NCI-H1930 (cell line): ENCODE measurements at places on chromosomes 16 and 17.
A peak's percentile ranks its signal among the peaks of the same experiment; 100 is the strongest.

- no peak for DNase-seq
Observed at GRCh38 chr16:70634861-70635260, 11.5 kb upstream of the IL34 start.

DNA sequence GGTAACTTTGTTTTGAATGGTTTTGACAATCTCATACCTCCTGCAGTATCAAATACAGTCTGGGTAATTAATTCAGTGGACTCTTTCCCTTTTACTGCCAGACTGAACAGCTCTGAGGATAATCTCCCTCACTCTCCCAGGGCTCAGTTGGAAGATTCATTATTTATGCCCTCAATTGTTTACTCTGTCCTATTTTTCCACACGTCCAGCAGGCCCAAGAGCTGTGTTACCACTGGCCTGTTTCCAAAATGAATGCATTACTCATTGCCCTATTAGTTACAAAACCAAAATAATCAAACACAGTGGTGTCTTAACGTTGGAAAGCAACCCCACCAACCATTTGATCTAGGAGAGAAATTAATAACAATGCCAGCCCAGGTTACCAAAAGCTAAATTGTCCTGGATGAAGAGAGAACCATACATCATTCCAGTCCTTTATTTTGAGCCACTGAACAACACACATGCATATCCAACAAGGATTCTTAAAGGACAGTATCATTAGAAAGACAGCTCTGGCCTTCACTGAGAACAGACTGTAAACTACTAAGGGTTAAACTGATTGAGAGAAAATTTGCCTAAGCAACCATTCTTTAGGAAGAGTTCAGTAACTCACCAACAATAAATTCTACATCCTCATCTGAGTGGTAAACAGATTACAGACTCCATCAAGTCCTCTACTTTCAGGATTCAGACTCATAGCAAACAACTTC lies 34.5 kb downstream of the FAM222B start:
- DNase-seq = no peak

GRCh38 chr17:82321947-82322466 lies 4.6 kb upstream of the CD7 start:
- no peak for DNase-seq

GRCh38 chr17:80423536-80424225 lies 8.7 kb downstream of the ENDOV start:
- no peak for DNase-seq

DNA sequence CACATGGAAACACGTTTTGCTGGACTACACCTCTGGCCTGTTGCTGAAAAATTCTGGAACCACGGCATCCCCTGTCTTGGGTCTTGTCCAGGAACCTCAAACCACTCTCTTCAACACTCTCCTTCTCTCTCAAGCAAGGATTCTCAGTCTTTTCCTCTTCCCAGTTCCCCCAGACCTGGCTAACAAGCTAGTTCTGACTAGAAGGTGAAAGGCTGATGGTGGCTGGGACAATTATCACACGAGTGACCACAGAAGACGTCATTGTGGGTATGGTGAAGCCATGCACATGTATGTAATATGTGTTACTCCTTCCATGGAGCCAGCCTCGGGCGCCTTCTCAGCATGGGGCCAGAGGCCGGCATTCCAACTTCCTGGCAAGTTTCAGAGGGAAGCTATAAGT lies 123.0 kb downstream of the CDYL2 start:
- no peak for DNase-seq

GRCh38 chr17:73822371-73822770 lies 178.1 kb upstream of the SDK2 start:
- no peak for DNase-seq

DNA sequence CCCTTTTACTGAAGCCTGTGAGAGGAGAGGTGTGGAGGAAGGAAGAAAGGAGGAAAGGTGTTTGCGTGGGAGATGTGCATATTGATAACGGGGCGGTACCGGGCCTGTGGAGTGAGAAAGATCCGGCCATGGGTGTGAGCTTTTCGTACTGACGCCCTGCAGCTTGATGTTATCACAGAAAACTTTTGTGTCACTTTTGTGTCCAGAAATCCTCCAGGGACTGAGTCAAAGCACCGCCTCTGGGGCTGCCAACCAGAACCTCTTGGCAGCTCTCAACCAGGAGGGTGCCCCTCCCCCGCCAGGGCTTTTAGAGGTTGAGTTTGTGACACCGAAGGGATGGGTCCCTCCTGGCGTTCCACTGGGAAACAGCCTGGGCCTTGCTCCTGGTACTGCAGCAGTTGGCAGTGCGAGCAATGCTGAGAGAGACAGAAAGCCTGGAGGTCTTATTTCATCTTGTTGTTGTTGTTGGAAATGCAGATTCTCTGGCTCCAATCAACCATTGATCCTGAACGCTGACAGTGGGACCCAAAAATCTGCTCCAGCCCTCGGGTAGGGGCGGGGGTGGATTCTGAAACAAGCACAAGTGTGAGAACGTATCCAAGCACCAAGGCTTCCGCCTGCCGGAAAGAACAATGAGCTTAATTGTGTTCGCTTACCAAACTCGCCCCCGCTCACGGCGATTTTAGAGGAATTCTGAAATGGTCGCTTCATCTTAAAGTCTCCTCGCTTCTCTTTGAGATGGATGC lies 65.0 kb downstream of the CRISPLD2 start:
- DNase-seq = no peak

- no peak for DNase-seq
Observed at GRCh38 chr17:44956998-44957981, 9.7 kb upstream of the KIF18B start.

DNA sequence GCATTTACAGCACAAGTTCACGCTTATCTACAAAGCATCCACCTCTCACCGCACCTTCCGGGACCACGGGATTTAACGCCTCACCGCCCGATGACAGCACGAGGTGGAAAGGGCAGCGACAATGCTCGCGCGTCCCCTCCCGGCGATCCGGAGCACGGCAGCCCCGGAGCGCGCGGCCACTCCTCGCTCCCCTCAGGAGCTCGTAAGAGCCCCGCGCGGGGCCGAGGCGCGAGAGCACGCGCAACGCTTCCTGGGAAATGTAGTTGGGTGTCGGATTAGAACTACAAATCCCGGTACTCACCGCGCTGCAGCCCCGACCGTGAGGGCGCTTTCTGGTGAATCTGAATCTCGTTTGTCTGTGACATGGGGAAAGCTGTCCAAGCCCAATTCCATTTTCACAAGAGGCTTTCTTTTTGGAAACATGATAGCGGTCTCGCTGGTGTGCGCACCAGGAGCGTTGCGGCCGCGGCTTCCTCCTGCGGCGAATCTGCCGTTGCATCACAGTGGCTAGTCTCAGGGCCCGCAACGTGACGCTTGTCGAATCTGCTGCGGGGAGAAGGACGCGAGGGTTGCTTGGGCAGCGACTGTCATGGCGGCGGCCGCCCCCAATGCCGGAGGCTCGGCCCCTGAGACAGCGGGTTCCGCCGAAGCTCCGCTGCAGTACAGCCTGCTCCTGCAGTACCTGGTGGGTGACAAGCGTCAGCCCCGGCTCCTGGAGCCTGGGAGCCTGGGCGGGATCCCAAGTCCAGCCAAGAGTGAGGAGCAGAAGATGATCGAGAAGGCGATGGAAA lies at the start of gene TIMM22:
Gene TIMM22 (plus strand): TSS at position 576 of the 791 bp plus-strand sequence. CDS start 14 bp downstream, at position 590.
- peak; percentile 98 for DNase-seq

DNA sequence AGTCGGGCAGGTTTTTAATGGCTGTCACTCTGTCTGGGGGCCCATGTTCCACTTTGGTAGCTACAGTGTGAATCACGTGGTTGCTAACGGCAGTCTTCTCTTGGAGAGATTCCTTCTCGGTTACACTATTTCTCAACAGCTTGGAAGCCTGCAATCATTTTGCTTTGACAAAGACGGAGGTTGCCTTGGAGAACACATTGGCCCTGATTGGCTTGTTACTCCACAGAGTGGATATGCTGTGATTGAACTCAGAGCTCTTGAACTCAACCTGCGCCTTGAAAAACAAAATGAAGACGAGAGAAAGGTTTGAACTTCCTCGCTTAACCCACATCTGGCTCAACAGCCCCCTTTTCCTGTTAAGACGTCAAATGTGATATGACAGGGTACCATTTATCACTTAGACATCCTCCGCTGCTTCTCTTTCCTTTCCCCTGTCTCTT lies 218.9 kb downstream of the MAF start:
- no peak for DNase-seq

- DNase-seq = no peak
Observed at GRCh38 chr17:60443713-60444112, 21.4 kb downstream of the CHCT1 start.

DNA sequence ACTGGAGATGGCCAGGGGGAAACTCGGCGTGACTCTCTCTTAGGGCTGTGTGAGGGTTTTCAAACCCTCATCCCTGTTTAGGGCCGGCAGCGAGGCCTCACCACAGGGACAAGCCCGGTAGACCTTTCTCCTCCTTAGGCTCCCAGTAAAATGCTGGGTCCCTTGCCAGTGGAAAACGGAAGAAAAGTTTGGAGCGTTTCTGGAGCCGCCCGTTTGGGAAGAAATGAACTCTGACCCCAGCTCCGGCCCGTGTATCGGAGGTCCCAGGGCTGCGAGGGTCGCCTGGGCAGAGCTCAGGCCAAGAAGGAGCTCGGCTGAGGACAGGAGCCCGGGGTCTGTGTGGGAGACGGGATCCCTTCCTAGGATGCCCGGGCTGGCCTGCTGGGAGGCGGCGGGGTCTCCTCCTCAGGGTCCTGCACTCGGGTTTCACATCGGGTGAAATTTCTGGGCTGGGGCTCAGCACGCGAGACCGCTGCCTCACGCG lies 23.2 kb downstream of the ZNF213 start:
- DNase-seq = no peak

GRCh38 chr16:4678596-4678995 lies 14.8 kb upstream of the NUDT16L1 start:
- DNase-seq = no peak

DNA sequence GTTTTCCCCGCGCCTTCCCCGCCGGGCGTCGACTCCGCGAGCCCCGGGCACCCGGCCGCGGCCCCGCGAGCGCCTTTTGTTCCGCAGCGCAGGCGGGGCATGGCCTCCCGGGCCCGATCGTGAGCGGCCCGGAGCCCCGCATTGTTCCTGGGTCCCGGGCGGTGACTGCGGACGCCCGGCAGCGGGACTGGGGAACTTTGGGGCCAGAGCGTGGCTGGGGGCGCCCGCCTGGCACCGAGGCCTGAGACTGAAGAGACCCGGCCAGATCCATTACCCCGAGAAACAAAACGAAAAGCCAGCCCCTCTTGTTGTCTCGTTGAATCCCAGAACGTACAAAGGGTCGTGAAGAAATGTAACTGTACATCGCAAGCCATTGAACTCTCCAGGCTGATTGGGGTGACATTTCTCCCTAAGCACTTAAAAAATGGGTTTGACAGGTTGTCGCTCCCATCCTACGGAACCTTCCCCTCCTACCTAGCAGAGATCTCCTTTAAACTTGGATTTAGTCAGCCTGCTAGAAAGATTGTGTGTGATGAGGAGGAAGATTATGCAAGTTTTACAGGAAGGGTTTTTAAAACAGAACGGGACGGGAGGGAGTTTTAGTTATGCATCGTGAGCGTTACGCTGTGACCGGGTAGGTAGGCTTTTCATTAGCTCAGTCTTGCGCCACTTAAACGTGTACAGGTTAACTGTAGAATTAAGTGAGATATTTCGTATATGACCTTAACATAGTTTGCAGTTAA lies 825 bp downstream of the METTL9 start:
- no peak for DNase-seq

DNA sequence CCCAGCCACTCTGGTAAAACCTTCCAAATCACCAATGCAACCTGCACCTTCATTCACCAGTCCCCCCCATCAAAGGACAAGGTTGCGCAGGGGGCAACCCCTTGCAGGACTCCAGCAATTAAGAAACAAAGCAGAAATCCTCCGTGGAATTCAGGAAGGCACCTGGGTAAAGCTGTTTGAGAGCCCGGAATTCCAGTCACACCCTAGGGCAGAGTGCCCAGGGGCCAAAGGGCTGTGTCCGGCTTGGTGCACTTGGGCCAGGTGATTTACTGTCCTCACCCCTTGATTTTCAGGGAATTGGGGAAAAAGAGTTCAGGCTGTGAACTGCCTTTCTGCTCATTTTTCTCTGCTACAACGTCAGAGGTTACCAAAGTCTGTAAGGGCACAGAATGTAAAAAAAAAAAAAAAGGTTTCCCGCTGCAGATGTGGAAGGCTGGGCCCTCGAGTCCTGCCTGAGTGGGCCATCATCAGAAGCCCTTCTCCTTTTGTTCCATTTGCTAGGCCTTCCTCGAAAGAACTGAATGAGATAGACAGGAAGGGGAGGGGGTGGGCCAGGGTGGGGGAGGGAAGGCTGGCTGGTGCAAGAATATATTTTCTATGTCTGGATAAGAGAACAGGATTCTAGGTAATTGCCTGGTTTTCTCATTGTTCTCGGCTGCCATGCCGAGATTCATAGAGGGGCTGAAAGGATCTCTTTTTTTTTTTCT lies 266.5 kb upstream of the PSMD7 start:
- DNase-seq = no peak

GRCh38 chr17:28282596-28282995 lies 36.4 kb upstream of the TMEM97 start:
- no peak for DNase-seq

GRCh38 chr17:55452139-55452790 lies 30.6 kb upstream of the MMD start:
- DNase-seq = no peak

GRCh38 chr17:81323411-81323868 lies 28.3 kb upstream of the SLC38A10 start:
- DNase-seq = no peak

- DNase-seq = no peak
Observed at GRCh38 chr17:236641-237405, 55.4 kb upstream of the DOC2B start.

DNA sequence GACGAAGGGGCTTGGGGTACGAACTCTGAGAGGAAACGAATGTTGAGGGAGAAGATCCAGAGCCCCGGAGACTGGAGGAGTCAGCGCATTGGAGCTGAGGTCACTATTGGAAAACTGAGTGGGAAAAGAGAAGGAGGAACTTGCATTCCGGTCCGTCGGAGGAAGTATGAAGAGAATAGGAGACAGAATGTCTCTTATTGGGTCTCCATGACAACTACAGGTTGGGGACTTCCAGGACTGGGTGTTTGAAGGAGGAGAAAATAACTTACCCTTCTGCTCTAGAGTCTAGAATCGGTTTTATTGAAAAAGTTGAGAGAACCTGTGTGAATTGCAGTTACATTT lies 537 bp downstream of the GOSR1 start:
- DNase-seq = no peak

DNA sequence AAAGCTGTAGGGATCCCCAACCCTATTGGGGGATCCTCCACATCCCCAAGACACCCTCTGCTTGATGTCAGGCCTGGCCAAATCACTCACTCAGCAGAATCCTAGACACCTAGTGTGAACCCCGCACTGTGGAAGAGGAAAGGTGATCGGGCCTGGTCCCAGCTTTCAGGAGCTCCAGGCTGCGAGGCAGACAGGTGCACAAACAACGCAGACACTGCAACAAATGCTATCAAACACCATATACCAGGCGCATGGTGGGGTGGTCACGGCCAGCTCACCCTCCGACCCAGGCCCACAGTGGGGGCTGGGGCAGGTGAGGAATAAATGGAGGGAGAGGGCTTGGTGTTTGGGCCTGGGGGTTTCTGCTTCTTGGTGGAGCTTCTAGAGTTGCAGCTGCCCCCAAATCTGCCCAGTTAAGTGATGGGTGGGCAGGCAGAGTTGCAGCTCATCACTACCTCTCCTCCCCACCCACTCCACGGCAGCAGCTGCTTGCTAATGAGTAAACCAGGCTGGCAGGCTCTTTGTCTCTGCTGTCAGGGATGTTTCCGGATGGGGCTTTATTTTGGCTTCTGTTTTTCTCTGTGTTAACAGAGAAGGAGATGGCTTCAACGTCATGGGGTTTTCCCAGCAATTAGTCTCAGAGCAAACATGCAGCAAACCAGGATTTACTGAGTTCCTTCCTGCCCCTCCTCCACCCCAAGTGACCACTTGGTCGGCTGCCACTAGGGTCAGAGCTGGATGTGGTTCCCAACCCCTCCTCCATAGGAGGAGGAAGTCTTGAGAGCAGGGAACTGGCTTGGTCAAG lies 46.6 kb downstream of the PECAM1 start:
- DNase-seq = no peak

GRCh38 chr16:66382171-66382965 lies 15.9 kb downstream of the CDH5 start:
- no peak for DNase-seq
